Activated T-cell treated with anti-CD3 and anti-CD28 coated beads for 48 hours (primary cell): ENCODE measurements at places on chromosomes 6 and 20.

DNA sequence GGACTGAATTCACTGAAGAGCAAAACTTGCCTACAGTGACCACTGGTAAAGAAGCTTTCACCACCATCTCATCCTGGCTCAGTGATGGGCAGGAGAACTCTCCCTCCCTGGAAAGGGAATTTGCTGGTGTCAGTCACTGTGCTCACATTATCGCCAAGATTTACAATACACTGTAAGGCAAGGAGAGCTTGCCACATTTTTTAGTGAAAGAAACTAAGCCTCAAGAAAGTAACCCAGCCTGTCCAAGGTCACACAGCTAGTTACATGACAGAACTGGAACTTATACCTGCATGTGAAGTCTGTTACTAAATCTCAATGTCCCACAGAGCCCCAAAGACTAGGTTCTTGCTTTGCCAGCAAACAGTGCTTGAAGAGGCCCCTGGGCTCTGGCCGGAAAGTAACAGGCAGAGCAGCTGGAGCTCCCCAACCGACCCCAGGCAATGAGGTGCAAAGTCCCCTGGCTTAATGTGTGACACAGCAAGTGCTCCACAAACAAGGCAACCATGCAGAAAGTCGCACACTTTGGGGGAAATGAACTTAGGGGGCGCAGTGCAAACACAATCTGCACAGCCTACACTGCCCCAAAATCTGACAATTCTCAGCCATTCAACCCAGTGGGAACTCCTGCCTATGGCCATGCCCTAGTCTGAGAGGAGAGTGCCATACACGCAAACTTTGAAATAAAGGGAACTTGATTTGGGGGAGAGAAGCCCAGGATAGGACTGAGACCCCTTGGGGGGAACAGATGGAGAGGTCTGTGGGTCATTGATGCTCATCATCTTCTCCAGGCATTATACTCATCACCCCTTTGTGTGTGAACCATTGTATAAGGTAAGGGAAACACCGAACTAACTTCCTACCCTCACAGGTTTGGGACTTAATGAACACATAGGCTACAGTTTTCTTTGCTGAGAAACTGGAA lies 1.9 kb downstream of the BCL2L1 start:
- no peak for DNase-seq

GRCh38 chr6:85680388-85680787 lies 37.7 kb upstream of the SYNCRIP start:
- no peak for DNase-seq

DNA sequence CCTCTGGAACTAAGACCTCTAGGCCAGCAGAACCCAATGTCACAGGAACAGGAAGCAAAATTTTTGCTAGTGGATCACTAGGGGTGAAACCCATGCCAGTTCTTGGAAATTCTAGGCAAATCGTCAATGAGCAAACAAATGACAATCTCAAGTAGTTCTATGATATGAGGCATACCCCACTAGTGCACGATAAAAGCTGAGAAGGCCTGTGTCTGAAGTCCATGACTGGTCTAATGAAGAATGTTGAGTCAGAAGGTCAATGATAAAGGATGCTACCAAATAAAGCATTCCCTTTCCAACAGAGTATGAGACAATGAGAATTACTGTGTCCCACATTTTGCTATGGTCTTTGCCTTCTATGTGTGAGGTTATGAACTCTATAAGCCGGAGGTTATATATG lies 149.4 kb upstream of the NOX3 start:
- DNase-seq = no peak

DNA sequence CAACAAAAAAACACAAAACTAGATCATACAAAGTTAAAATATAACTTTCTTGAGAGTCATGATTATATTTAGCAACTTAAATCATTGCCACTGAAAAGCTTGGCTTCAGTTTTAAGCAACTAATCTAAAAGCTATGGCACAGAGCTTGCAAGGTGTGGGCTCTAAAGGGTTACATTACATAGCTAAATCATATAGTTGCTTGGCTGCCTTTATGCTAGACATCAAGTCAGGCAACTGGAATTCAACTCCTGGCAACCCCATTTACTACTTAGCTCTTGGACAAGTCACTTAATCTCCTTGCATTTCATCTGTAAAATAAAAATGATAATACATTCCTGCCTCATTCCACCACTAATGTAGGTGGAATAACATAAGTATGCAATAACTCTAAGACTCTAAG lies 40.9 kb upstream of the GCM1 start:
- DNase-seq = no peak

DNA sequence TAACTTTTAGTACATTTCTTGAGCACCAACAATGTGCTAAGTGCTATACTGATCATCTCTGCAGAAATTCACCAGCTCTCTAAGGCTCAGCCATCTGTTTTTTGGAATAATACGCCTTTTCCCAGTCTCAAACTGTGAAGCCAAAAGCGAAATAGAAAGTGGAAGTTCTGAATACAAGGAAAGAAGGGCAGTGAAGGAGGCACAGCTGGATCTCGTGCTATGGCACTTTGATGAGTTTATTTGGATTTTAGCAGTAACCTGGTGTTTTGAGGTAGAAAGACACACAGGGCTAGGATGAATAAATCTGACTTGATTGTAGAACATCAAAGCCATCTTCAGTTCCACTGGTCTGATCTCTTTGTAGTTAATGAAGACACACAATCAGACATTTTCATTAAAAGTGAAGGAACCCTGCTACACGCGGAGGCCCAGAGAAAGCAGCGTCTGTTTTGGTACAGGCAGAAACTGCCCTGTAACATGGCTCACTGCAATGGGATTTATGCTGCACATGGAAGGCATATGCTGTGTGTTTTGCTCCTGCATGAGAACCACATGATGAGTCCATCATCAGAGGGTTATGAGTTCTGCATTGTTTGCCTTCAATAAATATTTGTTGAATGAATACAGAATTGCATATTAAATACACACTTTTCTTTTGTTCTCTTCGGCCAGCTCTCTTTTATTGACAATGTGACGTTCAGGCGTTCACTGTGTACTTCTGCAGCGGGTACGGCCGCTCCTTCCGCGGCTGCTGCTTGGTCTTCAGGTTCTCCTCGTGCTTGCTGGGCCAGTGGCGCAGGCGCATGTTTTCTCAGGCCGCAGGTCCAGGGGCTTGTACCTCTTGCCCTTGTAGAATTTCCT lies 100.9 kb downstream of the PREP start:
- no peak for DNase-seq

DNA sequence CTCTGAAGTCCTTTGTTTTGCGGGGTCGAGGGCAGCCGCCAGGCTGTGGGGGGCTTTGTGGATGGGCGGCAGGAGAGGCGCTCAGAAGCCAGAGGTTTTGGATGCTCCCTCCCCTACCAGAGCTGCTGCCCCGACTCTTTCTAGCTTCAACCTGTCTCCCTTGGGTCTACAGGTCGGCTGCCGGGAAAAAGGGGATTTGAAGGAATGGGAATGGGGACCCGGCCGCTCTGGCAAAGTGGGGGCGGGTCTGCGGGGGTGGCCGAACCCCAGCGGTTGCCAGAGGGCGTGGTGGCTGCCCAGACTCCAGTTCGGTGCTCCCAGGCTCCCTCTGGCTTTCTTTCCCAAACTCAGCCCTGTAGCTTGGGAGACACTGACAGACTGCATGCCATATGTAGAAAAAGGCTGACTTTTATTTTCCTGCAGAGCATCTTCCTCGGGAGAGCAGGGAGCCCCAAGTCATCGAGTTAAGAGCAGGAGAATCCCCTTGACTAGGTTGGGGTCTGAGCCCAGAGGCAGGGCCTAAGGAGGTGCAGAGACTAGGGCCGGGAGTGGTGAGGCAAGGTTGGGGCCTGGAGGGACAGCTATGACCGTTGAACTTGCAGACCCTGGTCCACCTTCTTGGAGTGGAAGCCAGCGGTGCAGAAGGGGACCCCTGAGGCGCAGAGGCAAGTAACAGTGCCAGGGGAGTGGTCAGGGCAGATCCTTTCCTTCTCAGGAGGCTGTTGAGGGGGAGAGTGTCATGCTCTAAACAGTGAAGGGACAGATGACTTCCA lies 1.4 kb upstream of the PPP1R18 start:
- no peak for DNase-seq
